ENCODE measurements at places on chromosomes 7 and 10. TPM values are rescaled to one million over a fixed set of nuclear protein-coding genes. Genes with fewer than 3 reads are reported as not detected.

DNA sequence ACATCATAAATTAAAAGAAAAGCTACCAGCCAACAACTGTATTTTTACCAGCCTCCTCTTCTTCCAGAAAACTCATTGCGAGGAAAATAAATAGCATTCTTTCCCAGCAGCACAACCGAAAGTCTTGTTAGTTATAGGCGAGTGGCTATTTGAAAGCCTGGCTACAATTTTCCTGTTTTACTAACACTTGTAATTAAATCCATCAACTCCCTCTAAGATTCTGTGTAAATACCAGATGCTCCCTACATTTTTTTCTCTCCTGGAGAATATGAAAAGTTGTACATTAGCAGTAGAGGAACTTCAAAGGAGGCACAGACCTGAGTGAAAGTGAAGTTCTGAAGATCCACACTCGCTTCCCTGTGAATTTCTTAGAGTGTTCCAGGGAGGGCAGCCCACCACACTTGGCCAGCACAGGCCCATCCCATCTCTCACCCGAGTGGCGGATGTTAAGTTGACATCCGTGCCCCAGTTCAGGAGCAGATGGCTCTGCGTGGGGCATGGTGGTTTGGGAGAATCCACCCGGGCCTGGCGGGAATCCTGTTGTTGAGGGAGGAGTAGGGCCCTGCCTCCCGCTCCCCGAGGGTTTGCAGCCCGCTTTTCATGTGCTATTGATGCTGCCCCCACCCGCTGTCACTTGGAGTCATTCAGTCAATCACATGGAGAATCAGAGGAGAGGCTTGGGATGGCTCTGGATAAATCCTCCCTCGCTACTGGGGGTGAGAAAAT lies 451.0 kb upstream of the GALNT17 start:
- no peak for DNase-seq

GRCh38 chr7:138204285-138204981 lies 128.2 kb downstream of the AKR1D1 start:
- no peak for DNase-seq

DNA sequence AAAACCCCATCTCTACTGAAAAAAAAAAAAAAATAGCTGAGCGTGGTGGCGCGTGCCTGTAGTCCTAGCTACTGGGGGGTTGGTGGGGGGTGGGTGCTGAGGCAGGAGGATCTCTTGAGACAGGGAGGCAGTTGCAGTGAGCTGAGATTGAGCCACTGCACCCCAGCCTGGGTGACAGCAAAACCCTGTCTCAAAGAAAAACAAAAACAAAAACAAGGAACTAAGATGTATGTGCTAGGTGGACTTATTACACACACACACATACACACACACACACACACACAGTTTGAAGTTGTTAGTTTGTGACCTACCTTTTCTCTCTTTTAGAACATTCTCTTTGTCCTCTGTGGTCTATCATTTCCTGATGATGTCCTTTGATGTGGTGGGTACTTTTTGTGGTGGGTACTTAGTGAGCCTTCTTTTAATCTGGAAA lies 53.5 kb downstream of the EXOC6 start:
- no peak for DNase-seq

DNA sequence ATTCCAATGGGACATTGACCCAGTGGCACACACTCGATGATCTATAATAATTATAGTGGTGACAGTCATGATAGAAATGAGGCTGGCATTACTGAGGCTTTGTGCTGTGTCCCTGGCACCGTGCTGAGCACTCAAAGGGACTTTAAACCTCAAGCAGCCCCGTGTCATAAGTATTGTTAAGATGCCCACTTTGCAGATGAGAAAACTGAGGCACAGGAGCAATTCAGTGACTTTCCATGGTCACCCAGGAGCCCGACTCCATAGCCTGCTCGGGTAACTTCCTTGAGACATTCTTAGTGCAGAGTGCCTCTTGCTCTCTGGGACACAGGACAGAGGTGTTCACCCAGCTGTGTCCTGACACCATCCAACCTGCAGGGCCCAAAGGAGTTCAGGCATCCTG lies 152.6 kb downstream of the C10orf105 start:
- DNase-seq: no peak

DNA sequence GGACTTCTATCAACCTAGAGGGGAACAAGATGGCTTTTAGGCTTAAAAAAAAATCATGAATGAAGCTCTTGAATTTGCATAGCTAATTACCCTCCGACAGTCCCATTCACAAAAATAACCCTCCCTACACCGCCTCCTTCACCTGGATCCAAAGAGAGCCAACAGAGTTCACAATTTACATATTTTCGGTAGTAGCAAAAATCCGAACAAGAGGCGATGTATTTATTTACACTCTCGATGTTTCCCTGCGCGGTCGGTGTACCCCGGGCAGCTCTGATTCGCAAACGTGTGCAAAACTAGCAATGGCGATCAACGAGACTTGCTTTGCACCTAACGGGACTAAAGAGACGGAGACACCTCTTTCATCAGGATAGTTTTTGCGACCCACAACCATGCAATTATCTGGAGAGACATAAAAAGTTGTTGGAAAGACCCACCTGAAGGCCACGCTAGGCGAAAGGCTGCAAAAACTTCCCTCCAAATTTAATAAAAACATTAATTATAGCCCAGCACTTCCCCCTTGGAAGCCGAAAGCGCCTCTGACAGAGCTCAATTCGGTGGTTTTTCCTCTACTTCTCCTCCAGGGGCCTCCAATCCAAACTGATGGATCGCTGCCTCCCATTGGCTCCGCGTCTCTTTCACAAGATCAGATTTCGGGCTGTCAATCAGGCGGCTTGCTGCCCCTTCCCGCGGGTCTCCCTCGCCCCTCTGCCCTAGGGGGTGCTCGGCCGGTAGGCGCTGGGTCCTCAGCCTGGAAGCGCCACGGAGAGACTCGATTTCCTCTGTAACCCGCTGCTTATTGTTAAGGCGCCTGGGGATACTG lies at the start of gene ETV1:
TSS of gene ETV1 (minus strand) at position 541 of the 823 bp plus-strand sequence. CDS start 614 bp downstream, outside the sequence.
- DNase-seq: peak; percentile 81

The AMPH gene
- 22.1 TPM for total RNA-seq

The DLX6 gene
- total RNA-seq: not detected

Data from ascending aorta (tissue), 2 donors.